ENCODE measurements at places on chromosomes 7 and 10.

DNA sequence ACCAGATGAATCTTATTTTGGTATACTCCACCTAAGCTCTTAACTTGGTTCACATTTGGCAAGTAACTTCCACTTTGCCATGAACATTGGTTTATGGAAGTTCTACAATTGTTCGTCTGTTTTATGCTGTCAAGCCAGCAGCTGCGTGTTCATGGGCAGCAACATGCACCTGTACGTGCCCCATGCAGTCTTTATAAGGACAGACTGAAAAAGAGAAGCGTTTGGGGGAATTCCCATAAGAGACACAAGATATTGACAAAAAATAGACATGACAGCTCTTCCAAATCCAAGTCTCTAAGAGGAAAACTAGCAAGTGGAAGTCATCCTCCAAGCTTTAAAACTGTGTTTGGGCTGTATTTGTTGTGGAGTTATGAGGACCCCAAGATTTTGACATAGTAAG lies 151.6 kb downstream of the SLC16A9 start:
- no peak for DNase-seq

- DNase-seq, result no peak
Observed at GRCh38 chr10:85611746-85612377, 754.7 kb downstream of the GRID1 start.

GRCh38 chr10:46560952-46561351 lies 4.5 kb upstream of the GPRIN2 start:
- no peak for DNase-seq

GRCh38 chr7:35248576-35249536 lies 5.0 kb downstream of the TBX20 start:
- DNase-seq, result no peak

DNA sequence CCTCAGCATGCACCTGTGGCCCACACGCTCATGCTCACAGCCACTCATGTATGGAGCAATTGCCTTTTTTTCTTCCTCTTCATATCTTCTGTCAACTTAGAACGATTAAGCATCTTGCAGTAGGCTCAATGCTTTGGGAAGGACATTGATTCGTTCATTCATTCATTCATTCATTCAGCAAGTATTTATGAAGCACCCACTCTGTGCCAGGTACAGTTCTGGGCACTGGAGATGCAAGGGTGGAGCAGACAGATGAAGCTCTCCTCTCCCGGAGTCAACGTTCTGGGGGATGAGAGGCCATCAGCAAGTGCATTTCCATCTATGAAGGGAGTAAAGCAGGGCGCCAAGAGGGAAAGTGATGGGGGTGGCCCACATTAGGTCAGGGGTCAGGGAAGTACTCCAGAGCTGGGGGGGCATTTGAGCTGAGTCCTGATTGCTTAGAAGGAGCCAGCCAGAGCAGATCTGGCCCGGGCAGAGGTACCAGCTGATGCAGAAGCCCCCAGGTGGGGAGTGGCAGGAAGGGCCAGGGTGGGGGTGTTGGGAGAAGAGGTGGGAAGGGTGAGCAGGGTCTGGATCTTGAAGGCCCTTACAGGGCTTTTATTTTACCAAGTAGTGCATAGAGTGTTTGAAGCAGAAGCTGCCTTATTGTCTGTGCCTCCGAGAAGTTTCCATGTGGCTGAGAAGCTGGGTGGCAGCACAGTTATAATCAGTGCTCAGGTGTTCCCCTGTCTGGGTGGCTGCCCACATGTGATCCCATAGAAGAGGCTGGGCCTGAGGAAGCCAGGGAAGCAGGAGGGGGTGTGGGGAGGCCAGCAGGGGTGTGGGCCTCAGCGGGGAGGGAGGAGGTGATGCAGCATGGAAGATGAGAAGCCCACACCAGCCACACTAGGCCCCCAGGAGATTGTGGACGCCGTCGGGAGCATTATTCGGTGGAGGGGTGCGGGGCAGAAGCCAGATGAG lies 36.2 kb downstream of the CHST3 start:
- no peak for DNase-seq

DNA sequence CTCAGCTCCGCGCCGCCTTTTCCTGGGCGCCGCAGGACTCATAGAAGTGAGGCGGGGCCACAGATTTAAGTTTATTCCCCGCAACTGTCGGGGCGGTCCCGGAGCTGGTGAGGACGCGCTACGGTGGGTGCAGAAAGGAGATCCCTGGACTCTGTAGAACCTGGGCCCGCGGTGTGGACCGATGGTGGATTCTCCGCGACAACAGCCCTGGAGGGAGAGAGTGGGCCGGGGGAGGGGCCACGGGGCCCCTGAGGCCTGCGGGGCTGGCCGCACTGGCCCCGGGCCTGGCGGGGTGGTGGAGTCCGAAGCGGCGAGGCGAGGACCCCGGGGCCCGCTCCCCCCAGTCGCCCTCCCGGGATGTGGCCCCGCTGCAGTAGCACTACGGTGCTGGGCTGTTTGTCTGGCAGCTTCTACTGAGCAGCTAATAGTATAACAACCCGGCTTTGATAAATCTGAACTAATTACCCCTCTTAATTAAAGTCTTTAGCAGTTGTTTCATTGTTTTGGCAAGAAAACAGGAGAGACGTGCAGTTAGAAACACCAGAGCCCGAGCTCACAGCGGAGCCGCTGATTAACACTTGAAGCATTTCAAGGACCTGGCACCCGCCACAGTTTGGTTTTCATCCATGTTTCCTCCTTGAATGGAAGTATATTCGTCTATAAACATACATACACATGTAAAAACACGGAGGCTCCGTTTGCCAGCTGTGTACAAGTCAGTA lies 4.2 kb downstream of the FEZF1 start:
- no peak for DNase-seq

DNA sequence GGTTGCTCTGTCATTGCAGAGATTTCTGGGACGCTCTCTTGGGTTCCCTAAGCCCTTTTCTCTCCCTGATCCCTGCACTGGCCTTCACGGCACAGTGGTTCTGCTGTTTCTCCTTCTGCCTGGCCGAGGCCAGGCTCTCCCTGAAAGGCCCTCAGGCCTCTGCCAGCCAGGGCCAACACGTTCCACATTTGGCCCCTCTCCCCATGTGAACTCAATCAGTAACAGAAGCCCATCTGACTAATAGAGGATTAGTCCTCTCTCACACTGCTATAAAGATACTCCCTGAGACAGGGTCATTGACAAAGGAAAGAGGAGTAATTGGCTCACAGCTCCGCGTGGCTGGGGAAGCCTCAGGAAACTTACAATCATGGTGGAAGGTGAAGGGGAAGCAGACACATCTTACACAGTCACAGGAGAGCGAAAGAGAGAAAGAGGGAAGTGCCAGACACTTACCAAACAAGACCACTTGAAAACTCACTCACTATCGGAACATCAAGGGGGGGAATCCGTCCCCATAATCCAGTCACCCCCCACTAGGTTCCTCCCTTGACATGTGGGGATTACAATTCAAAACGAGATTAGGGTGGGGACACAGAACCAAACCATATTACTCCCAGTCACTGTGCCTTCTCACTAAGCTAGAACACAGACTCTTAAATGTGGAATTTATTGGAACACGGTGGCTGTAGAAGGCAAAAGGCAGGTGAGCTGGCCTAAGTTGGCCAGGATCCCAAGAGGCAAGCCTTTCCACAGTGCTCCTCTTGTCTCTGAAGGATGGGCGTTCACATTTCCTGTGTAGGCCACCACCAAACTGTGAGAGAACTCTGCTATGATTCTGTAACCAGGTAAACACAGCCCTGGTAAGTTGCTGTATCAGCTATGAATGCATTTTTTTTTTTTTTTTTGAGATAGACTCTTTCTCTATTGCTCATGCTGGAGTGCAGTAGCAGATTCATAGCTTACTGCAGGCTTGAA lies 8.8 kb downstream of the FZD8 start:
- no peak for DNase-seq

DNA sequence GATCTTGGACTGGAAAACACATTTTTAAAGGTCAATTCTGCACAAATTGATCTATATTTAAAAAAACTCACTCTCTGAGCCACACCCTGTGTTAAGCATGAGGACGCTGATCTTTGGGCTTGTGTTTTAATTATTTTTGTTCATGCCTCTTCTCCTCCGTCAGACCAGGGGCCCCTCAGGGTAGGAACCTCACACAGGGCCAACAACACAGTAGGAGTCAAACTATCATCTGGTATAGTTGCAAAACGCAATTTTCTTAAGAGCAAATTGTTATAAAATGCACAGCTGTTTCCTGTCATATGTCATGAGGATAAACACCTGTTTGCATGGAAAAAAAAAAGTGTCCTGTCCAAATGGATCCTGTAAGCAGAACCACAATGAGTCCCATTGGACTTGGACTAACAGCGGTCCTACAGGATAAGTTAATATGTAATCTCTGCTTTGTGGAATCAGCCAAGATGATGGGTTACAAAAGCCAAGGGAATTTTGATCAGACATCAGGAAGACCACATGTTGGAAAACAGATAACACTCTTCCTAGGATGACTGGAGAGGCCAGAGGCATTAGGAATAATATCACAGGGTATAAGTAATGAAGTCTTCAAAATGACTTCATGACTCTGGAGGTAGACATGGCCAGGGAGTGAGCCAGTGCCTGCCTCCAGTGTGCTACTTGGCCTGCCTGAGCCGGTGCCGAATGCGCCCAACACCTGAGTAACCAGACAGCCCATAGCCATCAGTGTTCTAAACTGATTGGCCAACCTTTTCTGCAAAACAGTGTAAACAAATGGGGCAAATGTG lies 184.9 kb upstream of the ADCY1 start:
- DNase-seq, result no peak
